ENCODE measurements at places on chromosomes 4 and X.

GRCh38 chr4:107854356-107855022, 29.8 kb downstream of the SGMS2 start:
- DNase-seq, result no peak

DNA sequence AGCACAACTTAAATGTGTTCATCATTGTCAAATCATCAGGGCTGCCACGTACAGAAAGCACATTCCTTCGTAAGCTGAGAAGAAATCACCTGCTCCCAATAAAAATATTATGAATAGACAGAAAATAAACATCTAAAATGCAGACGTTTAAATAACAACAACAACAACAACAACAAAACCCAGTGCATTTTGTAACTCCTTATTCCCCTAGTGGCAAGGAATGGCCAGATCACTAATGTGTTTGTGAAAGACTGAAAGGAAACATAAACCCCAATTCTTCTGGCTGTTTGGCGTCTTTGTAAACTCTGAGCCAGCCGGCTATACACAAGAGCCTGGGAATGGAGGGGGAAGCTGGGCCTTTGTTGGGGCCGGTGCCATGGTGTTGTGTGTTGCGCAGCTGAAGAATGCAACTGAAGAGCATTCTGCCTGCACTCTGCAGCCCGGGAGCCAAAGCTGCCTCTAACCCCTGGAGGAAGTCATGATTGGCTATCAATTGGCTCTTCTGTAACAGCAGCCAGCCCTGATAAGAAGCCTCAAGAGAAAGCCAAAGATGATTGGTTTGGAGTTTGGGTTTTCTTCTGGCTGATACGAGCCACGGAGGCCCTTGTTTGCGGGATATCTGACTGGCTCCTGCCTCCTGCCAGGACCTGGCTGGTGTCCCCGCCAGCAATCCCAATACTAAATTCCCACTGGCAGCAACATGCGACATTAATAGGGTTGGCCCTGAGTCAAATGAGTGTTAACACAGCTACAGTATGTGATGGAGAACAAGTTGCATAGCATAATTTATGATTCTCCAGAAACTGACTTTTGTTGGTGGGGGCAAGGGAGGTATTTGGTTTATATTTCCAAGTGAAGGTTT, 89.7 kb upstream of the TFDP3 start:
- DNase-seq, result no peak

DNA sequence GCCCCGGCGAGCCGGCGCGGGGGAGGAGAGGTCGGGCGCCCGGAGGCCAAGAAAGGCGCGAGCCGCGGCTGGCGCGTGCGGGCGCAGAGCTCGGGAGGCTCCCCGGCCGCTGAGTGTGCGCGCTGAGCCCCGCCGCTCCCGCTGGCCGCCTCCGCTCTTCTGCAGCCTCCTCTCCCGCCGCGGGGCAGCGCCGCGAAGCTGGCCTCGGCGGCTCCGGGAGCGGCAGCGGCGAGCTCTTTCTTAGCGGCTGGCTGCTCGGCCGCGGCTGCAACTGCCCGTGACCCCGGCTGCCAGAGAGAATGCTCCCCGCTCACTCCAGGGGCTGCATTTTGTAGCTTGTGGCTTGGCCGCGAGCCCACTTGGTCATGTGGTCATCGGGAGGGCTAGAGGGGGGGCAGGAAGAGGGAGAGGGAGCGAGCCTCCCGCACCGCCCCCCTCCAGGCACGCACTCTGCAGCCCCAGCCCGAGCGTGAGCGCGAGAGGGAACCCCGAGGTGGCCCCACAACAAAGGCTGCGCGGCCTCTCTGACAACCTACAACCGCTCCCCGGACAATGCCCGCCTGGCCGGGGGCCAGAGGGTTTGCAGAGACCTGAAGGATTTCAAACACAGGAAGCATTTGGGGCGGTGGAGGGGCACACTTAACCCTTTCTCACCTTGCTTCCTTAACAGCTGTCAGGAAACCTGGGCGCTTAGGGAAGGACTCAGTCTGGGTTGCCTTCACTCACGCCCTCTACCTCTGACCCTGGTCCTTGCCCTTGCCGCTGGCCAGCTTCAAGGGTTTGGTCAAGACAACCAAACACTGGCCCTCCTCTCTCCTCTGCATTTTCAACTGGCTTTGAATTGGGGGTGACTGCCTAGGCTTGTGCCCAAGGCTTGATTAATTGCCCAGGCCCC, at the start of gene APLN:
TSS of gene APLN (minus strand) at position 305 of the 895 bp plus-strand sequence. CDS start 326 bp downstream, outside the sequence.
- no peak for DNase-seq

DNA sequence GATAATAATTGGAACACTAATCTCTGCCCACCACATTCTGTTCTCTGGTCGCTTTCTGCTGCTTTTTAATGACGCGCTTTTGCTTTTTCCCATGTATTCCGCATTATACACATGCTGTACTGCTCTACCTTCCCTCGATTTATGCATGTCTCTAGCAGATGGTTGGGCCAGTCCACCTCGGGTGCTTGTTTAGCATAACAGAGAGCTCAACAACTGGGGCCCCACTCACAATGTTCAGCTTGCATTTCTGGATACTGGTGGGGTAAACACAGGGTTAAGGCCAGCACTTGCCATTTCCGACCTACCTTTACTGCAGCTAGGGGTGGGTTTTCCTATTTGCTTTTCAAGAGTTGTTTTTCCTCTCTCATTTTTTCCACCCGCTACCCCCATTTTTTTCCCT, 255.8 kb downstream of the SOX3 start:
- no peak for DNase-seq

GRCh38 chr4:161555689-161556660, 607.8 kb downstream of the FSTL5 start:
- DNase-seq, result no peak

- DNase-seq, result no peak
Measured at GRCh38 chr4:80141543-80141942, 55.8 kb upstream of the PRDM8 start.

- no peak for DNase-seq
Measured at GRCh38 chr4:29046781-29047180, 1673.4 kb upstream of the PCDH7 start.

- DNase-seq, result no peak
Measured at GRCh38 chr4:141605425-141605856, 30.9 kb upstream of the IL15 start.

GRCh38 chrX:54452920-54453319, 12.7 kb downstream of the TSR2 start:
- DNase-seq, result no peak

GRCh38 chrX:84956304-84956703, 47.4 kb upstream of the APOOL start:
- no peak for DNase-seq

- DNase-seq, result no peak
Measured at GRCh38 chr4:76977736-76978350, 28.3 kb downstream of the SEPTIN11 start.

DNA sequence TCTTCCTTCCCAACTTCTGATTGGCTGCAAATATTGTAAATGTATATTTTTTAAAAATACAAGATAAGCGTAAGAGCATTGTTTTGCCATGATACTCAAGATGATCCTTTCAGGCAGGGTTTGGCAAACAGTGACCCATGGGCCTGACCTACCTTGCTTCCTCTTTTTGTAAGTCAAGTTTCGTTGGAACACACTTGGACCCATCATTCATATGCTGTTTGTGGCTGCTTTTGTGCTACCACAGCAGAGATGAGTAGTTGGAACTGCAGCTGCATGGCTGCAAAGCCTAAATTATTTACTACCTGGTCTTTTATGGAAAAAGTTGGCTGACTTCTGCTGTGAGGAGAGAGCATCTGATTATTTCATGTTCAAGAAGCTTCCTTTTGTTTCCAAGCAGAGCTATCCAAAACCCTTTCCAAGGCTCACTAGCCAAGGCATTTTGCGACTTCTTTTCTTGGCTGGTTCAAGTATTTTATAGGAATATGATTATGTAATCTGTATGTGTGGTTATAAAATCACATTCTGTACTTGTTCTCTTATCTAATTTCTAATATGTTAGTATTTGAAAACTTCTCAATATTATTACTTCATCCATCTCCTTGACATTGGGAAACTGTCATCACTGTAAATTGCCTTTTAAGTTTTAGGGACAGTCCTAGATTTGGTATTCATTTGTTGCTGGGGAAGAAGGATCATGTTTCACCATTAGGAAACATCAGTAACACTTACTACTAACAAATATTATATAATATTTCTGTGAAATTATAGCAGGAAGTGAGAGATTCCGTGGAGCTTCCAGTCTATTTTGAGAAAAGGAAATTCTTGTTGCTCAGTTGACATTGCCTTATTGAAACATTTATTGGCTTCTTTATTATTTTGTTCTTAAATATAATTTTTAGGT, 109.2 kb downstream of the ARHGAP10 start:
- DNase-seq, result no peak

- no peak for DNase-seq
Measured at GRCh38 chrX:37746218-37746941, 33.5 kb upstream of the CYBB start.

- DNase-seq, result no peak
Measured at GRCh38 chrX:26783512-26784225, 567.7 kb downstream of the MAGEB5 start.

DNA sequence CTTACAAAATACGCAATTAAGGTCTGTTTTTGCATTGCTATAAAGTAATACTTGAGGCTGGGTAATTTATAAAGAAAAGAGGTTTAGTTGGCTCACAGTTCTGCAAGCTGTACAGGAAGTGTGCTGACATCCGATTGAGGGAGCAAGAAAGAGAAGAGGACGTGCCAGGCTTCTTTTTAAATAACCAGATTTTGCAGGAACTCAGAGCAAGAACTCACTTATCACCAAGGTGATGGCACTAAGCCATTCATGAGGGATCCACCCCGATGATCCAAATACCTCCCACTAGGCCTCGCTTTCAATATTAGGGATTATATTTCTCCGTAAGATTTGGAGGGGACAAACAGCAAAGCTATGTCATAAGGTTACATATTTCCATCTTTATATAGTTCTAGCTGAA, 456.7 kb downstream of the GLUD2 start:
- DNase-seq, result no peak

GRCh38 chr4:137685357-137685756, 153.1 kb upstream of the PCDH18 start:
- no peak for DNase-seq

DNA sequence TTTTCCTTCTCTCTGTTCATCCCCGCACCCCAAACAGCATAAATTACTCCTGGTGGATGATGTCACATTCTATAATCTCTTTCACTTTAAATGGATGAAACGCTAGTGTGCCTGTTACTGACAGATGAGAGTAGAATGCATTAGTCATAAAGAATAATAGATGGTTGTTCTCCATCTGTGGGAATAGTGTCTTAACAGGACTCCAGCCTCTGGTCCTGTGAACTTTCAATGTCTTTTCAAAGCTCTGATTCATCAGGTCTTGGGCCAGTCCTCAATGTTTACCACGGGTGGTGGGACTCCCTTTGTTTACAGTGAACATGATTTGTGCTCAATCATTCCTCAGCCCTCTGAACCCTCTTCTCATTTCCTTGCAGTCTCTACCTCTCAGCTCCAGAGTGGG, 182.6 kb downstream of the GABRB1 start:
- no peak for DNase-seq

DNA sequence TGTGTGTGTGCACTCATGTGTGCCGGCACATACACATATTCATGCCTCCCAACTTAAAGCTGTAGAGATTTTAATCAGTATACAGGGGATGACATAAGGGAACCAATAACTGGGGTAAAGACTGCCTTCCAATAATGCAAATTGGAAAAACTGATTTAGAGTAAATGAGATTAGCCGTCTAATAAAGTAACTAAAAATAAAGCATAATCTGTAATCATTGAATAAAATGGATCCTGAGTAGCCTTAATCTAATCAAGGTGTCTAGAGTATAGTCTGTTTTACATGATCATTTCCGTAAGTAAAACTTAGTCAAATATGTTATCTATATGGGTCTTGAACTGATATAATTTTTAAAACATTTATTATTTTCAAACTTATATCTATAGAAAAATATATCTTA, 925.8 kb downstream of the FSTL5 start:
- DNase-seq, result no peak

- no peak for DNase-seq
Measured at GRCh38 chr4:8699063-8699385, 106.5 kb downstream of the CPZ start.

GRCh38 chrX:151902813-151903591, 9.7 kb upstream of the MAGEA4 start:
- DNase-seq, result no peak

- DNase-seq, result no peak
Measured at GRCh38 chrX:13836575-13836974, 19.7 kb upstream of the GPM6B start.

GRCh38 chr4:8151165-8151650, 7.4 kb downstream of the ABLIM2 start:
- DNase-seq, result no peak

DNA sequence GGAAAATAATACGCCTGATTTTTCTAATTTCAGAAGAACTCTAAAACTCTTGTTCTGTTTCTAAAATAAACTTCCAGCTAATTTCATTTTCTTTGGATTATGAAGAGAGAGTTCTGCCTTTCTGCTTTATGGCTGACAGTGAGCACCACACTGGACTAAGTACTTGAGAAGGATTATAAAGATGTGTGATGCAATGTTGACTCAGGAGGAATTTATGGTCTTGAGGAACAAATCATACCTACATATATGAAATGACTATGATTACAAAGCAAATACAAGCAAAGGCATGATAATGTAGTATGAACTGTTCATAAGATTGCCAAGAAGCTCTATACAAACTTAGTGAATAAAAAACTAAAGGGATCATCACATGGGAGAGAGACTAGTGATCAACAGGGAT, 13.0 kb upstream of the SLC25A5 start:
- DNase-seq, result no peak

DNA sequence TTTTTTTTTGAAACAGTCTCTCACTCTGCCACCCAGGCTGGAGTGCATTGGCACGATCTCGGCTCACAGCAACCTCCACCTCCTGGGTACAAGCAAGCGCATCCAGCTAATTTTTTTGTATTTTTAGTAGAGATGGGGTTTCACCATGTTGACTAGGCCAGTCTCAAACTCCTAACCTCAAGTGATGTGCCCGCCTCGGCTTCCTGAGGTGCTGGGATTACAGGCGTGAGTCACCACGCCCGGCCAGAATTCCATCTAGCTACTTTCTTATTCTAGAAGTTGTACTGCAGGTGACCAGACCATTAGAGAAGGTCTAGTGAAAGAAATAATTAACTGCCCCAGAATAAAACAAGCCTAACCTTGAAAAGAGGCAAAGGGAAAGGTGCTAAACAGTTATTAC, 2.3 kb downstream of the LRBA start:
- DNase-seq, result no peak

GRCh38 chr4:5572114-5572513, 136.2 kb downstream of the EVC2 start:
- no peak for DNase-seq

- no peak for DNase-seq
Measured at GRCh38 chr4:153822316-153822715, 33.4 kb upstream of the SFRP2 start.

GRCh38 chrX:38796946-38797345, 4.3 kb upstream of the MID1IP1 start:
- DNase-seq, result no peak
